MCF 10A (cell line): ENCODE measurements at places on chromosomes 2 and 18.

DNA sequence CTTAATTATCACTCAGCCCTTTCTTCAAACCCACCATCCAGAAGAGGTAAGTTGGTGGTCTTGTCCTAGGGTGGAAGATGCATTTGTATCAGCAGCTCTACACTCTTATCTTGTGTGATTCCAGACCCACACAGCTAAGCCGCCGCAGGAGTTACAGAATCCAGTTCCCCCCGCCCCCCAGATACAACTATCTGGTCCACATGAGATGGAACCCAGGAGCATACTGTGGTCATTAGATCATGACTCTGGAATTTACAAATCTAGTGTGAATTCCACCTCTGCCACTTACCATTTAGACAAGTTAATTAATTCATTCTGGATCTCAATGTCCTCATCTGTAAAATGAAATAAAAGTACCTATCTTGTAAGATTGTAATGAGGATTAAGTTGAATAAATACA is 486.4 kb downstream of the BCL11A start:
- no peaks in the 10 kb centered on the region for H3K36me3 ChIP-seq
- peaks cover 3% of the 10 kb centered on the region for H3K27me3 ChIP-seq

DNA sequence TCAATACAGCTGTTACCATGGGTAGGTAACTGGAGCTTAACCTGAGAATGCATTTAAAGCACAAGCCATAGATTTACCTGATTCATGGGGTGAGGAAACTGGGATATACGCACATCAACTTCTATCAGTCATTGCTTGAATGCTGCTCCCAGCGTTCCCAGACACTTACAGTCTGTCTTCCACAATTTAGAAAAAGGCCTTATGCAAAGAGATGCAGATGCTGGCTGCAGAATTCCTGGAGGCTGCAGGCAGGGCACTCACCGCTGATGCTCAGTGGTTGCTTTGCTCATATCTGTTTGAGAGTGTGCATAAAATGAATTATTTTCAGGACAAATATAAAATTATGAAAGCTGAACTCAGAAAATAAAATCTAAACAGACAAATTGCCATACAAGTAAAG is 950.7 kb upstream of the PIK3C3 start:
- DNase-seq = no peak
- H3K27me3 ChIP-seq = no peaks in the 10 kb centered on the region
- no peaks in the 10 kb centered on the region for H3K36me3 ChIP-seq
- no peaks in the 10 kb centered on the region for H3K4me1 ChIP-seq
- no peak overlapping the region for H3K4me3 ChIP-seq

DNA sequence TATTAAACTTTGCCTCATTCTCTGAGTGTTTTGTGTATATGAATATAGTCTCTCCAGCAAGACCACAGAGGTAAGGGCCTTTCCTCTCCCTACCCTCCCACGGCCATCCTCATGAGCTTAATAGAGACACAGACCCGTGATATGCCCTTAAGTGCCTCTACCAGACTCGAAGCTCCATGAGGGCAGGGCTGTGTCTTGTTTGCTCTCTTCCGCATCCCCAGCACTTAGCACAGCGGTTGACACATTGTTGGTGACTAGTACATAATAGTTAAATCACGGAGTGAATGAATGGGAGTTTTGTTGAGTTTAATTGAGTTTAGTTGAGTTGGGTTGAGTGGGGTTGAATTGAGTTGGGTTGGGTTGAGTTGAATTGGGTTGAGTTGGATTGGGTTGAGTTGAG is 122.3 kb downstream of the ZFP36L2 start:
- no peak overlapping the region for H3K4me3 ChIP-seq
- no peak for DNase-seq
- H3K27ac ChIP-seq = peak overlapping the region; percentile 50
- no peaks in the 10 kb centered on the region for H3K27me3 ChIP-seq
- H3K36me3 ChIP-seq = no peaks in the 10 kb centered on the region
- peaks cover 19% of the 10 kb centered on the region for H3K4me1 ChIP-seq

DNA sequence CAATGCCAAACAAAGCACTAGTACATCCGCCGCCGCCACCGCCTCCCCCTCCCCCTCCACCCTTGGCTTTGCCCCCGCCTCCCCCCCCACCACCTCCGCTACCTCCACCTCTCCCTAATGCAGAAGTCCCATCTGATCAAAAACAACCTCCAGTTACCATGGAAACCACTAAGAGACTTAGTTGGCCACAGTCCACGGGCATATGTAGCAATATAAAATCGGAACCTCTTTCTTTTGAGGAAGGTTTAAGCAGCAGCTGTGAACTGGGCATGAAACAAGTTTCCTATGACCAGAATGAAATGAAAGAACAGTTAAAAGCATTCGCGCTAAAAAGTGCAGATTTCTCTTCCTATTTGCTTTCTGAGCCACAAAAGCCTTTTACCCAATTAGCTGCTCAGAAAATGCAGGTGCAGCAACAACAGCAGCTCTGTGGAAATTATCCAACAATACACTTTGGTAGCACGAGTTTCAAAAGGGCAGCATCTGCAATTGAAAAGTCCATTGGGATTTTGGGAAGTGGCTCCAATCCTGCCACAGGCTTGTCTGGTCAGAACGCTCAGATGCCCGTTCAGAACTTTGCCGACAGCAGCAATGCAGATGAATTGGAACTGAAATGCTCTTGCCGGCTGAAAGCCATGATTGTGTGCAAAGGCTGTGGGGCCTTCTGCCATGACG is 168.0 kb downstream of the ASXL3 start:
- no peaks in the 10 kb centered on the region for H3K4me1 ChIP-seq
- no peaks in the 10 kb centered on the region for H3K27me3 ChIP-seq
- no peak overlapping the region for H3K27ac ChIP-seq
- H3K36me3 ChIP-seq = no peaks in the 10 kb centered on the region

GRCh38 chr18:21117409-21118131 is 6.0 kb upstream of the ROCK1 start:
- no peaks in the 10 kb centered on the region for H3K36me3 ChIP-seq
- no peak for DNase-seq
- H3K27ac ChIP-seq = no peak overlapping the region

- no peaks in the 10 kb centered on the region for H3K27me3 ChIP-seq
- no peak overlapping the region for H3K27ac ChIP-seq
- no peak overlapping the region for H3K4me3 ChIP-seq
- no peaks in the 10 kb centered on the region for H3K36me3 ChIP-seq
- no peaks in the 10 kb centered on the region for H3K4me1 ChIP-seq
Measured at GRCh38 chr2:156322051-156322685, 10.4 kb downstream of the NR4A2 start.

- H3K27me3 ChIP-seq = no peaks in the 10 kb centered on the region
- no peak for DNase-seq
- peaks cover 52% of the 10 kb centered on the region for H3K36me3 ChIP-seq
- no peak overlapping the region for H3K4me3 ChIP-seq
Measured at GRCh38 chr2:159722580-159722979, 10.3 kb downstream of the MARCHF7 start.

DNA sequence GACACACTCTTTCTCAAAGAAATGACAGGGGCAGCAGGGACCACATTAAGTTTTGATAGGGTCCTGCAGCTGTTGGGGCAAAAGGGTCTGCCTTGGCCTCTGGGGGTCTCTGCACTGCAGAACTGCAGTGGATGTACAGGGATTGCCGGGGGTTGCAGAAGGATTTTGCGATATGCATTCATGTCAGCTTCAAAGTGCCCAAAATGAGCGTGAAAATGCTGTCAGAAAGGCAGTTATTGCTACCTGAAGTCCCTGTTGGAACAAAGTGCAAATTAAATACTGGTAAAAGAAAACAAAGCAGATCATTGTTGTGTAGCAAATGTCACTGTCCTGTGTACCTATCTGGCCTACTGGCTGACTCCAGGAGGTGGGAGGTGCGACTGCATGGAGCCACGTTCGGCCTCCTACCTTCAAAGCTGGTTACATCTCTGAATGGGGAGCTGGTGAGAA is 78.8 kb upstream of the MAP4K3 start:
- DNase-seq = no peak
- H3K4me1 ChIP-seq = peaks cover 30% of the 10 kb centered on the region
- no peak overlapping the region for H3K27ac ChIP-seq
- no peaks in the 10 kb centered on the region for H3K36me3 ChIP-seq
- no peak overlapping the region for H3K4me3 ChIP-seq

DNA sequence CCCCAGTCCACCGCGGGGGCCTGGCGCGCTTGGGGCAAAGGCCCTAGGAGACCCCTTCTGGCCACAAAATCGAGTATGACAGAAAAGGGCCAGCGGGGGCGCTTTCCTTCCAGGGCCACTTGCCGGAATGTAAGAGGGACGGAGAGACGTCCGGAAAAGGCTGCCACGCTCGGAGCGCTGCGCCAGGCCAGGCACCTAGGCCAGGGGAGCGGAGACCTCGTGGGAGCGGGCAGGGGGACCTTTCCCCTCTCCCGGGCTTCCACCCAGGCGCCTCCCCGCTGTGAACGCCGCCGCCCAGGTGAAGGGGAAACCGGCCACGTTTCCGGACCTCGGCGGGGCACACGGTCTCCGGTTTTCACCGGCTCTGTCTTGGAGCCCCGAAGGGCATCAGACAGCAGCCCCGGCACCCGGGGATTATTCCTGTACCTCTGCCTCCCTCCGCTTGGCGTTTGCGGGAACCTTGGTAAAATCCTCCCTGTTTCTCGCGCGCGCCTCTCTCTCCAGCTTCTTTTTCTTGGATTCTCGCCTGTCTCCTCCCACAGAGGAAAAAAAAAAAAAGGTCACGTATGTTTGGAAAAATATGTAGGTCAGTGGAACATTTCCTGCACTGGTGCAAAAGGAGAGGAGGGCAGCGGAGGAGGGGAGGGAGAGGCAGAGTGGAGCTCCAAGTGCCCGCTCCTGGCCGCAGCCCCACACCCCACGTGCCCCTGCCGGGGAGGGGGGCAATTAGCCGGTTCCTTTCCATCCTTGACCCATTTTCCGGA is 1.2 kb upstream of the NPAS2 start:
- peak overlapping the region; percentile 51 for H3K27ac ChIP-seq
- H3K36me3 ChIP-seq = peaks cover 6% of the 10 kb centered on the region
- H3K4me3 ChIP-seq = peak overlapping the region; percentile 83
- no peaks in the 10 kb centered on the region for H3K27me3 ChIP-seq

DNA sequence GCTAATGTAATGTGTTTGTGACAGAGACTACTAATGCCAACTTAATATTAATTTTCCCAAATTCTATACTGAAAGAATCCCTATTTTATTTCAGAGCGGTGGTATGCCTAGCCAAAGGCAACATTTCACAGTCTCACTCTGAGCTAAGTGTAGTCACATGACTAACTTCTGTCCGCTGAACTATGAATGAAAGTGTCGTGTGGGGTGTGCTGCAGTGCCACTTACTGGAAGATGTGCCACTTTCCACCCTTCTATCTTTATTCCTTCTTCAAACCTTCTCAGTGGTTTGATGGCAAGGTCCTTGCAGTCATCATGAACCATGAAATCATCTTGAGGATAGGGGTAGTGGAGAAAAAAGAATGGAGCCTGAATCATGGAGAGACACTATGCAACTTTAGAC is 47.3 kb upstream of the C1D start:
- H3K36me3 ChIP-seq = no peaks in the 10 kb centered on the region
- H3K4me1 ChIP-seq = no peaks in the 10 kb centered on the region
- H3K27ac ChIP-seq = no peak overlapping the region
- no peaks in the 10 kb centered on the region for H3K27me3 ChIP-seq

DNA sequence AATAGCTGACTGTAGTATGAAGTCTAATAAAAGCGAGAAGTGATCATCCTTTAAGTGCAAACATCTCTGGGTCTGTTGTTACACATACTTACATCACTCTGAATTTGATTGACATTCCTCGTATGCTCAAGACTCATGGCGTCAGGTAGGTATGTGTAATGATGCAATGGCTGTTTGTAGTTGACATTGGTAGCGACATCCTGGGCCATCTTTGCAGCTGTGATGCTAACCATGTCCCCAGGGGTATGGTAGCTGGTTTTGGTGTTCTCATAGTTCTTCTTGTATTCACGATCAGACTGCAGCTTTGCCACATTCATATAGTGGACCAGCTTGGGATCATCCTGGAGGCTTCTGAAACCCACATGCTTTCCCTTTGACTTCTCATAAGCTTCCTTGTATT is 62.0 kb downstream of the NEB start:
- no peak overlapping the region for H3K4me3 ChIP-seq
- DNase-seq = no peak
- H3K27me3 ChIP-seq = peaks cover 14% of the 10 kb centered on the region

- peaks cover 30% of the 10 kb centered on the region for H3K27me3 ChIP-seq
- no peak overlapping the region for H3K4me3 ChIP-seq
- no peak overlapping the region for H3K27ac ChIP-seq
Measured at GRCh38 chr2:47620770-47621437, 162.0 kb upstream of the MSH6 start.

DNA sequence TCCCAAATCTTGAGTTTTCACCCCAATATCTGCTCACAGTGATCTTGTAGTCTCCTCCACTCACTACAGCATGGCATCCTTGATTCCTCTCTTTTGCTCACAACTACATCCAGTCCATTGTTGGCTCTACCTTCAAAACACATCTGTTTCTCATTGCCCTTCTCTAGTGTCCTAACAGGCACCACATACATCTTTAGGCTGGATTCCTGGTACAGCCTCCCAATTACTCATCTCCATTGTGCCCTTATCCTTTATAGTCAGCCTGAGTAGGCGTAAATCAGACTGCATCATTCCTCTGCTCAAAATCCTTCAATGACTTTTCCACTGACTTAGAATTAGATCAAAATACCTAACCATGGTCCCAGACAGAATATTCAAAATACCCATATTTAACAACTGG is 10.7 kb upstream of the TAF1B start:
- H3K27ac ChIP-seq = no peak overlapping the region
- peaks cover 12% of the 10 kb centered on the region for H3K4me1 ChIP-seq
- no peak overlapping the region for H3K4me3 ChIP-seq

DNA sequence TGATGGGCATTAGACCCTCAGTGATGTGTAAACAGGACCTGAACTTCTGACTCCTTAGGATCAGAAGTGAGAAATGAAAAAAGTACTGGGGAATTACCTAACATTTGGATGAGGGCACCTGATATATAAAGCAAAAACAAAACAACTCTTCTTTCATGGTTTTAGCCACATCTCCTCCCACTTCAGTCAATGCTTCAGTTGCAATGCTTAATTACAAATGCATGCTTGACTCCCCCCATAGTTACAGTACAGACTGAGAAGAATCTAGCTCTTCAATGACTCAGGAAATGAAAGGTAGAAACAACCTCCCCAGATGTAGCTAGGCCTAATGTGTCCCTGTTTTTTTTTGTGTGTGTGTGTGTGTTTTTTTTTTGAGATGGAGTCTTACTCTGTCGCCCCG is 276.8 kb upstream of the POU3F3 start:
- H3K4me1 ChIP-seq = peaks cover 8% of the 10 kb centered on the region
- no peak overlapping the region for H3K27ac ChIP-seq
- H3K36me3 ChIP-seq = no peaks in the 10 kb centered on the region

GRCh38 chr2:239236808-239237205 is 164.0 kb downstream of the HDAC4 start:
- no peaks in the 10 kb centered on the region for H3K27me3 ChIP-seq
- H3K4me3 ChIP-seq = no peak overlapping the region
- peaks cover 6% of the 10 kb centered on the region for H3K36me3 ChIP-seq
- H3K4me1 ChIP-seq = no peaks in the 10 kb centered on the region

GRCh38 chr2:85096616-85097015 is 36.6 kb upstream of the TCF7L1 start:
- H3K27me3 ChIP-seq = no peaks in the 10 kb centered on the region
- no peak overlapping the region for H3K4me3 ChIP-seq
- no peak overlapping the region for H3K27ac ChIP-seq
- no peak for DNase-seq
- H3K36me3 ChIP-seq = no peaks in the 10 kb centered on the region
- H3K4me1 ChIP-seq = no peaks in the 10 kb centered on the region
